Endodermal cell (in vitro differentiated cells): ENCODE measurements at places on chromosomes 2 and 18.

- no peak for DNase-seq
Measured at GRCh38 chr2:216696751-216697560, 1.6 kb upstream of the IGFBP5 start.

DNA sequence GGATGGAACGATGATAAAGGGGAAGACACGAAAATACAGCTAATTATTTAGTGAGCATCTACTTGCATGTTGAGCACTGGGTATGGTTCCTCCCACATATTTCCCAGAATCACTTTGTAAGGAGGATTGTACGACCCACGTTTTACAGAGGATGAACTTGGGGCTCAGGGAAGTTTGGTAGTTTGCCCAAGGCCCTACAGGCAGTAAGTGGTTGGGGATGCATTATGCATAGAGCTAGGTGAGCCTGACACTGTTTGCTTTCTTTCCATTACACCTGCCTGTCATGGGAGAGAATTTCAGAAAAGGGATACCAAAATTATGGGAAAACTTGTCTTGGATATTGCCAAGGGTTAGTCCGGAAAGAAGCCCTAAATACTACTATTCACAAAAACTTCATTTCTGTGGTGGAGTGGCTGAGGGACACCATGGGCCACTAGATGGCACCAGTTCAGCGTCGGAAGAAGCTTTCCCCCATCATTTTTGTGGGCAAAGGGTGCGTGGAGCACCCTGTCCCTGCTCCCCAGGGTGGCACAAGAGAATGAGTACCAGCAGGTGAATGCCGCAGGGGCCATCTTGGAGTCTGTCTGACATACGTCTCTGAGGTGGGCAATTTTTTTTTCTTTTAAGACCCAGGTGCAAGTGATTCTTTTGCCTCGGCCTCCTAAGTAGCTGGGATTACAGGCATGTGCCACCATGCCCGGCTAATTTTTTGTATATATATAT lies 23.5 kb upstream of the C18orf32 start:
- DNase-seq = peak; percentile 84

GRCh38 chr2:203934711-203935438 lies 1.7 kb upstream of the ICOS start:
- no peak for DNase-seq

DNA sequence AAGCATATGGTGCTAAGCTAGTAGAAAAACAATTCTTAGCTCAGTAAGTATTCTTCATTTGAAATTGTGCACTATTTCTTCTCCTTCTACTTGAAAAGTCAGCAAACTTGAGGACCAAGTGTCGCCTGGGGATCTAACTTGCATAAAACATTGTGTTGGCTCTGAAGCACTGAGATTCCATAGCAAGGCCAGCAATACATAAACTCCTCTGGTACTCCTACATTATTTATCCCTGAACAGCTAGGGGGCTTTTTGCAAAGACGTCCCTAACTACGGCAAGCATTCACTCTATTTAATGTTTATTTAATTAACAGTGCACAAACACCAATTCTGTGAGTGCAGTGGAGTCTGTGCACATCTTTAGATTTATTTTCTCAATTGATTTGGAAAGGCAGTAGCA lies 392.2 kb downstream of the ERBB4 start:
- no peak for DNase-seq

- no peak for DNase-seq
Measured at GRCh38 chr18:25435149-25435782, 83.3 kb upstream of the ZNF521 start.

DNA sequence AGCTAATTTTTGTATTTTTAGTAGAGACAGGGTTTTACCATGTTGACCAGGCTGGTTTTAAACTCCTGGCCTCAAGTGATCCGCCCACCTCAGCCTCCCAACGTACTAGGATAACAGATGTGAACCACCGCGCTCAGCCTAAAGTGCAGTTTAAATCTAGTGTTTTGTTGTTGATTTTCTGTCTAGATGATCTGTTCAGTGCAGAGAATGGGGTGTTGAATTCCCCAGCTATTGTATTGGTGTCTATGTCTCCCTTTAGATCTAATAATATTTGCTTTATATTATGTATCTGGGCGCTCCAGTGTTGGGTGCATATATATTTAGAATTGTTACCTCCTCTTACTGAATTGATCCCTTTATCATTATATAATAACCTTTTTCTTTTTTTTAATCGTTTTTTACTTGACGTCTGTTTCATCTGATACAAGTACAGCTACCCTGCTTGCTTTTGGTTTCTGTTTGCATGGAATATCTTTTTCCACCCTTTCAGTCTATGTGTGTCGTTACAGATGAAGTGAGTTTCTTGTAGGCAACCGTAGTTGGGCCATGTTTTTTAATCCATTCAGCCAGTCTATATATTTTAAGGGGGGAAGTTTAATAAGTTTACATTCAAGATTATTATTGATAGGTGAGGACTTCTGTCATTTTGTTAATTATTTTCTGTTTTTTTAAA lies 34.3 kb downstream of the GALM start:
- no peak for DNase-seq

DNA sequence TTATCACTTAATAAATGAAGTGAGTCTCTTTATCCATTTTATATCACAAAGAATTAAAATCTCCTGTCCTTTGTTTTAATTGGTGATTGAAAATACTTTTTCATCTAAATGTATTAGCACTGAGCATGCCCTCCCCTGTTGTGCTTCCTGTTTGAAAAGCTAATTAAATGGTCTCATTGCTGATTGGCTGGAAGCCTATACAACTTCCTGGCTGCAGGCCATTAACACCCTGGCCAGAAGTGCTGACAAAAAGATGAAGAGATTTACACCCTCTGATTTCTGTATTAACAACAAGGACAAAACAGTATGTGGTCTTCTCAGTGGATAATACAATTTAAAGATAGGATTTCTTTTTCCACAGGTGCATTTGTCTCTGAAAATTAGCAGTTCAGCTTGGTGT lies 548.0 kb downstream of the DCC start:
- peak; percentile 69 for DNase-seq

DNA sequence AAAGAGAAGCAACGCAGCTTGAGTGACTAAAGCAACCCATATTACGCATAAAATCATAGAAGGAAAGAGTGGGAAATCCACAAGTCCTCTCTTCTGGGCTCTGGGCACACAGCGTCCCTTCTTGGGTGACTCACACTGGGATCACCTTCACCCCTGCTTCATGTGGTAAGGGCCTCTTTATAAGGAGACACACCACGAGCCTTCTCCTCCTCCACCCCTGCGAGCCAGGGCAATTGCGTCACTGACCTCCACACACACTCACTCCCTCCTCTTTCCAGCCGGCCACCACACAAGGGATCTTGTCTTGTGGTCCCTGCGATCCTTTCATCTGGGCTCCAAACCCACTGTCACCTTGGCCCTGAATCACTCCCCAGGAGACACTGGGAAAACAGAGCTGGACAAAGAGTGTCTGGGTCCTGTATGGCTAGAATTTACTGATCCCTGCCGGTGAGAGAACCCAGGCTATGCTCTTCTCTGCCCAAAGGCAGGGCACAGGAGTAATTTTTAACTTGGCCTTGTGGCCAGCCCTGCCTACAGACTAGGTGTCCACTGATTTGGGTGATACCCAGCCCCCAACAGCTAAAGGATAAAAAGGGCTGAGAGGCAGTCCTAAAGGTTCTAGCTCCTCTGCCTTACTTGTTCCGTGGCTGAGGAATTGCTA lies 35.3 kb downstream of the NHEJ1 start:
- no peak for DNase-seq

GRCh38 chr2:224709301-224709700 lies 6.9 kb downstream of the CCDC195 start:
- no peak for DNase-seq

DNA sequence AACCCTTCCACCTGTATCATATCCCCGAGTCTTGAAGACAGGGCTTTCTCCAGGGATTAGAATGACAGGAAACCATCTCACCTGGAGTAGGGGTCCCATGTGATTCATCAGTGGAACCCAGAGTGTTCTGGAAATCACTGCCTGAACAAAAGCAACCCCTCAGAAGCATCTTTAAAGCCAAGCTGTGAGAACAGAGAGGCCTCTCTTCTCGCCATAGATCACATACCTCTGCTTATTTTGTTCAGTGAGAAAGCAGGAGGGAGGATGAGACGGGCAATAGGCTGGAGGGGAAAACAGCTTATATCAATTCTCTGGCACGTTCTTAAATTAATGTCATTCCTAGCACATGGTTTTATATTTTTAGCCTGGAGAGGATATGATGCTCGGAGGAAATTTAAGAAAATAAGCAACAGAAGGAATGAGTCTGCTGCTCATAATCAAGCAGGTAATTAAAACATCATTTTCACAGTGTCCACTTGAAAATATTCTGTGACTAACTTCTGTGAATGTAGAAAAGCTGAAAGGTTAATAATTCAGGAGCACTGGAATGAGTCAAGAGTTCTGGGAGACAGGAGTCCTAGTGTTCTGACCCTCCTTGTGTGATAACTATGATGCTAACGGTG lies 213.6 kb upstream of the SP5 start:
- peak; percentile 37 for DNase-seq

GRCh38 chr2:54755641-54756326 lies 32.3 kb downstream of the EML6 start:
- DNase-seq = no peak

DNA sequence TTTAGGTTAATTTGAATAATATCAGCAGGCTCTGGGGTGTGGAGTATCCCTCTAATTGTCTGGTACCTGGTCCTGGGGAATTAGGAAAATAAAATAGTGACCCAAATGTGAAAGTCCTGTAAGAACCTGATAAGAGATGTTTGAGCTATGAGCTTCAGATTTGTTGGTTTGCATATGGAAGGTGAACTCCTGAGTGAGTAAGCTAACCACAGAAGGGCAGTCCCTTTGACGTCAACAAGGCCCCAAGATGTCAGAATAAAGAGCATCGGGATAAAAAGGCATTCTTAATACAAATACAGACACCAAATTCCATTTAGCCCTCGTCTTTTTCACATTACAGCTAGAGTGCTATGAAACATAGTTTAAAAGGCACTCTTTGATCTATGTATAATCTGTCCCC lies 1366.3 kb upstream of the TMEFF2 start:
- DNase-seq = peak; percentile 27

- no peak for DNase-seq
Measured at GRCh38 chr2:233684640-233685039, 2.9 kb downstream of the UGT1A7 start.

GRCh38 chr2:209348433-209348832 lies 75.4 kb upstream of the MAP2 start:
- DNase-seq = no peak

GRCh38 chr2:154713675-154714074 lies 15.2 kb downstream of the KCNJ3 start:
- DNase-seq = no peak

GRCh38 chr2:219525533-219526232 lies 11.4 kb downstream of the ASIC4 start:
- DNase-seq = peak; percentile 89

GRCh38 chr2:72276356-72276755 lies 128.7 kb upstream of the CYP26B1 start:
- DNase-seq = no peak

DNA sequence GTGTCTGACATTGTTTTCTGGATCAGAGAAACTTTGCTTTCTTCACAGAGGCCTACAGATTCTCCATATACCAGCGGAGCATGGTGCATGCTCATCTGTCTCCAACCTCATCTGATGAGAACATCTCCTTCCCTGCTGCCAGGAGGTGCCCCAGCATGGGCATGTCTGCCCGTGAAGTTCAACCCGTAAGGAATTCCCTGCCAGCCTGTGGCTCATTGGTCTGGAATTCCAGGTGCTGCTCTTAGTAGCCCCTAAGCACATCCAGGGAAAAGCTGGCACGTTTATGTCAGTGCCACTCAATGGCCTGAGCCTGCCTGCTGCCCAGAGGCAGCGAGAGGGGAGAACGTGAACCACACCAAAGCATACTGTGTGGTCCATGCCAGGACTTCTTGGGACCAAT lies 1.7 kb upstream of the SP100 start:
- no peak for DNase-seq

- DNase-seq = no peak
Measured at GRCh38 chr18:12309683-12310198, 1.7 kb downstream of the TUBB6 start.

DNA sequence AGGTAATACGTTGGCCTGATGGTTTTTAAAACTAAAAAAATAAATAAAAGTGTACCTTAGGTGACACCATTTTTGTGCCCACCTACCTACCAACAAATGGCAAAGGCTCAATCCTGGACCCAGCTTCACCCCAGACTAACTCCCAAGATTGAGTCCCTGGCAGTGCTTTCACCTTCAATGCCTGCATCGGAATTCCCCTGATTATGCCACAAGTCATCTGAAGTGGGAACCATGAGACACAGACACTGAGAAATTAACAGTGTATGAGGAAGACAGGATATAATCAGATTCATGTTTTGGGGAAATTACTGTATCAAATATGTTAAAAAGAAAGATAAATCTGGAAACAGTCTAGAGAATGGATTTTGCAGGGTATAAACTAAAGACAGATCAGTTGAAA lies 41.6 kb downstream of the ZBTB14 start:
- no peak for DNase-seq

DNA sequence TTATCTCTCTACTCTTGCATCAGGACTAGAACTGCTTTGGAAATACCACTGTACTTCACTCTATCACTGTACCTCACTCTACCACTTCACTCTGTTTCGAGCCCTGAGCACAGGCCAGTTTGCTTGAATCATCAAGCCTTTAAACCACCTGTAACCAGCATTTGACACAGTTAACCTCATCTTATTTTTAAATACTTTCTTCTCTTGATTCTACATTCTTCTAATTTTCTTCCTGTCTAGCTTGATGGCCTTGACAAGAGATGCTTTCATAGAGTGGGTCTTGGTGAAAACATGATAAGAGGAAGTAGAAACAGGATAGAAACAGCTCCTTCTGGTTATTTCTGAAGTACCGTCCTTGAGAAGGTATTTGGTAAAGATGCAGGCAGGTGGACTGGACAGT lies 78.1 kb downstream of the SPIRE1 start:
- DNase-seq = no peak

DNA sequence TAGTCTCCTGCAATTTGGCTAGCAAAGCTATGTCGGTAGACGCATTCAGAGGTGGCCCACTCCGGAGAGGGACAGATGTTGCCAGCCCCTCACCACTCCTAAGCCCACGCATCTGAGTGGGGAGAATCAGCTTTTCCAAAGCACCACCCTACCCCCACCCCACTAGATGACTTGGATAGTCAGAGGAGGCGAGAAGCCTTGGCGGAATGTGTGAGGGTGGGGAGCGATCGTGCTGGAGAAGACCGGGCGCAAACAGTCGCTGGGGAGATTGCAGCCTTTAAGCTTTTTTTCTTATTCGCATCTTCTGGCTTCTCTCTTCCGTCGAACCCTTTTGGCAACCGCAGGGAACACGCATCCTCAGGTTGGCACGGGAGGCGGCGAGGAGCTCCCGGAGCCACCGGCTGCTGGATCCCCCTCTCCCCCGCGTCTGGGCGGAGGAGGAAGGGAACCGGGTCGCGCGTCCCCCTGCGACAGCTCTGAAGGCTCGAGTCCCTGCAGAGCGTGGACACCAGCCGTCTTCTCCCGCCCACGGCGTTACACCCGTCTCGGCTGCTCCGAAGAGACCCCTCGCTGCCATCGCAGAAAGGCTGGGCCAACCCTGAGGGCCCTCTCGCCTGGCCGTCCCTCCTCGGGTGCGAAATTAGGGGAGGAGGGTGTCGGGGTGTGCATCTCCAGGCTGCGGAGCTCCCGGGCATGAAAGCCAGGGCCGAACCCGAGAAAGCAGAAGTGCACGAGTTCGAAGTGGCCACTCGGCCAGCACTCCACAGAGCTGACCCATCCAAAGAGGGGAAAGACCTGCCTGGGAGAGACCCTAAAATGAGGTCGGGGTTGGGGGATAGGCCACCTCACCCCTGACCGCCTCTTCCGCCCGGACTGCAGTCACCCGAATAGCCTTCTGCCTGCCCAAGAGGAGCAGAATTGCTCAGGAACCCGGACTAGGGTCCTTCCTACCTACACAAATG lies 12.2 kb downstream of the EVX2 start:
- DNase-seq = no peak

- DNase-seq = peak; percentile 92
Measured at GRCh38 chr2:102806250-102806837, 44.5 kb downstream of the TMEM182 start.
